Sciatic nerve (tissue), 2 donors: ENCODE measurements at places on chromosomes 13 and 19.

- no peak for DNase-seq
Measured at GRCh38 chr19:42293540-42293939, 8.4 kb upstream of the PRR19 start.

DNA sequence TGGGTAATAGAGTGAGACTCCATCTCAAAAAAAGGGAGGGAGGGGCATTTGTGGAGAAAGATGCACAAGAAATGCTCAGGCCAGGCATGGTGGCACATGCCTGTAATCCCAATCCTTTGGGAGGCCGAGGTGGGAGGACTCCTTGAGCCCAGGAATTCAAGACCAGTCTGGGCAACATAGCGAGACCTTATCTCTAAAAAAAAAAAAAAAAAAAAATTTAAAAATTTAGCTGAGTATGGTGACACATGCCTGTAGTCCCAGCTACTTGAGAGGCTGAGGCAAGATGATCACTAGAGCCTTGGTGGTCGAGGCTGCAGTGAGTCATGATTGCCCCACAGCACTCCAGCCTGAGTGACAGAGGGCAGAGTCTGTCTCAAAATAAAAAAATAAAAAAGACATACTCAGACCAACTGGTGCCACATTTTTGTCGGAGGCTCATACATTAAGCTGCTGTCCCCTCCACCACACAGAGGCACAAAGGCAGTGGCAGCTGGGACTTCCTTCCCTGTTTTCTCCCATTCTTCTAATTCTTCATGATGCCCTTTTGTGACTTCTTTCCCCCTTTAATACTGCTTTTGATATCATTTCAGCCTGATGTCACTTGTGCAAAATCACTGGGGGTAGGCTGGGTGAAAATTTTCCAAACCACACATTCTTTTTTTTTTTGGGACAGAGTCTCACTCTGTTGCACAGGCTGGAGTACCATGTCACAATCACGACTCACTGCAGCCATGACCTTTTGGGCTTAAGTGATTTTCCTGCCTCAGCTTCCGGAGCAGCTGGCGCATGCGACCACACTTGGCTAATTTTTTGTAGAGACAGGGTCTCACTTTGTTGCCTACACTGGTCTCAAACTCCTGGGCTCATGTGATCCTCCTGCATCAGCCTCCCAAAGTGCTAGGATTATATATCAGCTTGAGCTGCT lies 26.8 kb upstream of the CXCL17 start:
- no peak for DNase-seq

DNA sequence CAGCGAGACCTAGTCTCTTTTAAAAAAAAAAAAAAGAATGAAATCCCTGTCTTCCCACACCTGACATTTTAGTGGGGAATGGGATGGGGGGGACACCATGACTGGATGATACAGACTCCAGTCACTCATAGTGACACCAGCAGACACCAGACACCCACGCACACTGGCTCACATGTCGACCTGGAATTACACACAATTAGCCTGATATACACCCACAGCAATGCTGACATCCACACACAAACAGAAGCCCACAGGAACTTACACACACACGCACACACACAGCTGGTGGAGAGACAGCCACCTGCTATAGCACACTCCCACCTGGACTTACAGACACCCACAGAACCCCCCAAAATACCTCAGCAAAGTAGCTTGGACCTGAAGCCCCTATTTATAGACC lies 8.3 kb upstream of the NANOS3 start:
- no peak for DNase-seq

- peak; percentile 43 for DNase-seq
Measured at GRCh38 chr19:15576526-15577156, 38.4 kb upstream of the CYP4F8 start.

DNA sequence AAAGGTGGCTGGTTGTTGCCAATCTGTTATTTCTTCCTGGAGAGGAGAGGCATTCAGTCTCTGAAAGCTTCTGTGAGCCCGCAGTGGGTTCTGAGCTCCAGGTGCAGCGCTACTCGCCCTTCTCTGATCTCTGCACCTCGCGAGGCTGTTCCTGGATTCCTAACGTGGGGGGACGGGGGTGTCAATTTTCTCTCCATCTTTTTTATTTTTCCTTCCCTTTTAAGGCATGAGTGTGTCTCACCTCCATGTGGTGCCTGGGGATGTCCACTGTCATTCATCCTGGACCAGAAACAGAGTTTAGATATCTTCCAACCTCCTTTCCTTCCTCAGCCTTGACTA lies 626 bp downstream of the ZNF233 start:
- DNase-seq, result no peak

DNA sequence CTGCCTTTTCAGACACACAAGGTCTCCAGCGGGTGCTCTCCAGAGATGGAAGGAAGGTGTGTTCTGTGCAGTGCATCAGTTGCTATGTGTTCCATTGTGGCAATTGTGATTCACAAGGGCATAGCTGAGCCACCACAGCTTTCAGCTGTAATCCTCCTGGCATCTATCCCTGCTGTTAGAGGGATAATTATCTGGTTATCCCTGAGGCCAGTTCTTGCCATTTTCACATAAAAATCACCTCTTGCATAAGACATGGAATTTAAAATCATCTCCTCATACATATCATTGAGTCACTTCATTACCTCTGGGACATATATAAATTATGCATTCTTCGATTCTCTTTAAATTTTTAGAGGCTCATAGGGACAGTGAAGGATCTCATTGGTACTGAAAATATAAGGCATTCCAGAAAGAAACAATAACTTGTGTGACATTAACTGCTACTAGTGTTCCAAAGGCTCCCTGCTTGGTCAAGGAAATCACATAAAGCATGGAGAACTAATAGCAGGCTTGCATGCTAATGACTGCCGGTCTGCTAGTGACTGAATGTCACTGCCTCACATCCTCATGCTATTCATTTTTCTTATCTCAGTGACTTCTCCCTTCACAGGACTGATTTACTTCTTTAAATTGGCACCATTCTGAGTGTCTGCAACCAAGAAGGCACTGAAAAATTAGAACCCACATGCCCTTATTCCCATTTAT lies 214.0 kb downstream of the ENOX1 start:
- DNase-seq, result no peak

GRCh38 chr19:55584871-55585270 lies 4.2 kb upstream of the ZNF579 start:
- DNase-seq, result no peak

- no peak for DNase-seq
Measured at GRCh38 chr13:69331245-69331644, 776.4 kb upstream of the ATXN8OS start.

DNA sequence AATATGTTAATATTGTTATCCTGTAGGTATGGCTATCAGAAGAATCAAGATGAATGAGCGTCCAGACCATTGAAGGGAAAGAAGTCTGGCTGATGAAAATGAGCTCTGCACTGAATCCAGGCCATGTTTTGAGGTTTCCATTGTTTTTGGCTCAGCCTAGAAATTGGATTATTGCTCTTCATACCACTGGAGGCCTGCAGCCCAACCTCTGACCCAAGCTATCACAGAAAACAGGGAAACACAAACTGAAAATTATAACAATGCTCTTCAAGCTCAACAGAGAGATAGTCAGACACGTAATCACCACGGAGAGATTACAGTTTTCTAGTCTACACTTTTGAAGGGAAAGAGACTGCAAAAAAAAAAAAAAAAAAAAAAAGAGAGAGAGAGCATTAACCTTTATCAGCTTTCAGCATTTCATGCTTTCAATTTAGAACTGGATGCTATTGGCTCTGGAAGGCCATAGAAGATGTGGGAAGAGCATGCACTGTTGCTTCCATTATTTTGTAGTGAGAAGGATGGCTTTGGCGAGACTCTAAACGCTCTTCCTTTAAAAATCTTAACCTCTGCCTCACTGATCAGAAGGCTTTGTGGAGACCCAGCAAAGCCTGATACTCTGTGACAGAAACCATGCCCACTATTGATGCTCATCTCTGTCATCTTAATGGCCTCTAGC lies 10.8 kb downstream of the EDNRB start:
- DNase-seq, result no peak

- DNase-seq, result no peak
Measured at GRCh38 chr13:85725433-85725832, 73.8 kb downstream of the SLITRK6 start.

DNA sequence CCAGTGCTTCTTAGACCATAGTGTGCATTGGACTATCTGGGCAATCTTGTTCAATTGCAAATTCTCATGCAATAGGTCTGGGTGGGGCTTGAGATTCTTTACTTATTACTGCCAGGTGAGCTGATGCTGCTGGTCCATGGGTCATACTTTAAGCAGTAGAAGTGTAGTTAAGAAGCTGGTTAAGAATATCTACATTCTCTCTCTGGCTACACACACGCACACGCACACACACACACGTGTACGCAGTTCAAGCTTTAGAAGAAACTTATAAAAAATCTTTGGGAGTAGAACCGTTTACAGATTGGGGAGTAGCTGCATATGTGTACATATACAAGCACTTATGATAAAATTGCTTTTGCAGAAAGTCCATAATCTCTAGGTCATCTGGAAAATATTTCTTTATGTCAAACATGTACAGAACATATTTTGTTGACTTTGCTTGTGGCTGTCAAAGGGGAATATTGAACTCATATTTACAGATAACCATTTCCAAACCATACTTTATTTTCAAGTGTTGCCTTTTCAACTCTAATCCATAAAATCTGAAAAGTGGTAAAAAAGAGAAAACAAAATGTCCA lies 99.7 kb downstream of the GPC6 start:
- no peak for DNase-seq
